Stimulated activated CD4-positive, alpha-beta T cell treated with anti-CD3 and anti-CD28 coated beads, Interleukin-15, amount 100 ng/mL, for 1 hour (primary cell): ENCODE measurements at places on chromosomes 4 and X.
A peak's percentile ranks its signal among the peaks of the same experiment; 100 is the strongest.

DNA sequence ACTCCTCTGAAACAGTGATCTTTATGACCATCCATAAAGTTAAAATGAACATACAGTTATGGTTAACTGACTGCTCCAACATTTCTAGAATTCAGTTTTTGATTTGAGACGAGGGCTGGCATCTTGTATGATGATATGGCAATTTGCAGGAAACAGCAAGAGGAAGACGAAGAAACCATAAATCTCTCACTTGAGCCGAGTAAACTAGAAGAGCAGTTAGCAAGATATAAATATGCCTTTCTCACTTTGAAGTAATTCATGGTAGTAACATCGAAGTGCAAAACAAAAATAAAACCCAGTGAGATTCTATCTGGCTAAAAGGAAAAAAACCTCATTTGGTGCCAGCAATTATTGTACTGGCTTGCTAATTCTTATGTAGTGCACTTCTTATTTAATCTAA, 139.0 kb upstream of the SPRY1 start:
- DNase-seq, result no peak

DNA sequence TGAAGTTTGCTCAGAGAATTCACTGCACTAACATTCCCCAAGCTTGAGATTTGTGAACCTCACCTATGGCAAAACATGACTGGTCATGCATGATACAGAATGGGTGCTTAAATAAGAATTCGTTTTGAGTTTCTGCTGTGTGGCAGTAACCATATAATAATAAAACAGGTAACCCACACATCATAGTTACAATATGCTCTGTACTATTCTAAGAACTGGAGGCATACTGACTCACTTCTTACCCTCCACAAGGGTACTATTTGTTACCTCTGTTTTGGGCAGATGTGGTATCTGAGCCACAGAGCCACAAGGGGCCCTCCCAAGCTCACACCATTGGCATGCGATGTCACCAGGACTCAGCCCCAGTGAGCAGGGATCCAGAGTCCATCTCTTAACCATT, 17.6 kb downstream of the SLC2A9 start:
- DNase-seq, result no peak

DNA sequence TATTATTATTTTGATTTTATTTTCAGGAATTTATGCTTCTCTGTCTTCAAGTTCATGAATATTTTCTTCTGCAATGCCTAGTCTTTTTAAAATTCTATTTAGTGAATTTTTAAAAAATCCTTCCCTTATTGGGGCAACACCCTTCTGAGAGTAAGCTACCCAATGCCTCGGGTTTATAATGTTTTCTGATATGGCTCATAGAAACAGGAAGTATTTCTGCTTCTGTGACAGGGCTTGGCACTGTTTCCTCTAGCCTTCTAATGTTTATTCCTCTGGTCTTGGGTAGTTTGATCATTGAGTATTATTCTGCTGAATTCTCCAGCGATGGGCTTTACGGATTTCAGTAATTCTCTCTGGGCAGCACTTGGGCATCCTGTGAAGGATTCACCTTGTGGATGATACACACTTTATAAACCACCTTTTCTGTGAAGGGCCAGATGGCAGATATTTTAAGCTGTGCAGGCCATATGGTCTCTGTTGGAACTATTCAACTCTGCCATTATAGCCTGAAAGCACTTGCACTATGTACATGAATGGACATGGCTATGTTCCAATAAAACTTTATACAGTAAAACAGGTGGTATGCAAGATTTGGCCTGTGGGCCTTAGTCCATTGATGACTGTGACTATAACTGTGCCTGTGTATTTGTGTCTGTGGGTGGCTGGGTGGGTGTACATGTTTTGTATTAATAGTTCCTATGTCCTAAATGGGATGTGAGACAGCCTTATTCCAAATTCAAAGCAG, 95.9 kb upstream of the FAT1 start:
- DNase-seq, result no peak

DNA sequence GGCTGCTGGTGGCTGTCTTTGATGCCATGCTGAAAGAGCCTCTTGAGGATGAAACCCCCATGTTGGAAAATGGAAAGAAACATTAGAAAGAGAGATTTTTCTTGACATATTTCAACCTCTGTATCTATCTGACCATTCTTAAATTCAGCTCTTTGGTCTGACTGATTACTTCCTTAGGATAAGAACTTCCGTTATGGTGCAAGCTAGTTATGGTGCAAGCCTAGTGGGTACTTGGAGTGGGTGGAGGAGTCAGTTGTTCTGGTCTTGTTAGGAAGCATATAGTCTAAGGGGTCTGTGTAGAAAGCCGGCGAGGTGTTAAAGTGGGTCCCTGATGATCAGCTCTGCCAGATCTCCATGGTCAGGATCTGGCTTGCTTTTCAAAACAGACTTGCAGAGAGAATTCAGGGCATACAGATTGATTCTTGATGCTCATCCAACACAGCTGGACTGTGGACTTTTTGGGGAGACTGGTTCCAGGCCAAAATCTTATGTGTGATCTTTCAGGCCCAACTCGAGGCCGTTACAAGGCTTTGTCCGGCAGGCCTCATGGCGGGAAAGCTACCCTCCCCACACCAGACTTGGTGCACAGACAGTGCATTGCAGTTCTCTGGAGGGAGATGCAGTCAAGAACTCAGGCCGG, 82.8 kb upstream of the BOD1L1 start:
- no peak for DNase-seq

- no peak for DNase-seq
Observed at GRCh38 chr4:135934026-135934425, 1598.3 kb downstream of the PCDH18 start.

GRCh38 chrX:72094894-72095293, 36.8 kb downstream of the RTL5 start:
- peak; percentile 26 for DNase-seq

- DNase-seq, result no peak
Observed at GRCh38 chr4:10866666-10867065, 182.1 kb upstream of the CLNK start.

DNA sequence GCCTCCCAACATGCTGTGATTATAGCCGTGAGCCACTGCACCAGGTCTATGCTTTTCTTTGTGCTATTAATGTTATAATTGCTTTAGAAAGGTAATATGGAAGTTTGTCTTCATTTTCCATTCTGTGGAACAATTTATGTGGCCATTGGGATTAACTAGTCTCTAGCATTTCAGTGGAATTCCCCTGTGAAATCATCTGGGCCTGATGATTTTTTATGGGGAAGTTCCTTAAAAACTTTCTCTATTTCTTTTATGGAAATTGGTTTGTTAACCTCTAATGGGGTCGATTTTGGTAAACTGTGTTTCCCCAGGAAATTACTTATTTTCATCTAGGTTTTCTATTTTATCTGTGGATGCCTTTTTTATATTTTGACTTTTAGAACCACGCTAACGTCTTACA, 11.3 kb downstream of the TIMP1 start:
- no peak for DNase-seq

GRCh38 chr4:113436360-113436759, 325.2 kb downstream of the CAMK2D start:
- no peak for DNase-seq

DNA sequence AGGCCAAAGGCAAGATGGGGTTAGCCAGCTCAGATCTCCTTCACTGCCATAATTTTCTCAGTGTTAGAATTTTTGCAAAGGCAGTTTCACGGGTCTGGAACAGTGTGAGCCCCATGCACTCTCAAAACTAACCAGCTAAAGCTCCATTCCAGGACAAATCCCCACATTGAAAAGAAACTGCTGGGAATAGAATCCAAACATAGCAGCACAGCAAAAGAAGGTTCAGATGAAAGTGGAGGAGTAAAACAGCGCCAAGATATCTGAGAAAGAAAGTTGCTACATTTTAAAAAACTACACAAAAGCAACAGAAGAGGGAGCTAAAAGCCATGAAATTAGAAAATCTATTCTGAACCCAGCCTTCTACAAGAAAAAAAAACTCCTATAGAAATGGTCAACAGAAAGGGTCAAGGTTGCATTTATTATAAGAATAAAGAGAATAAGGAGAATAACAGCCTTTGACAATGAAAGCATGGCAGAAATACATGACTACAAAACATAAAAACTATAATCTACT, 39.6 kb upstream of the SLC7A3 start:
- no peak for DNase-seq

DNA sequence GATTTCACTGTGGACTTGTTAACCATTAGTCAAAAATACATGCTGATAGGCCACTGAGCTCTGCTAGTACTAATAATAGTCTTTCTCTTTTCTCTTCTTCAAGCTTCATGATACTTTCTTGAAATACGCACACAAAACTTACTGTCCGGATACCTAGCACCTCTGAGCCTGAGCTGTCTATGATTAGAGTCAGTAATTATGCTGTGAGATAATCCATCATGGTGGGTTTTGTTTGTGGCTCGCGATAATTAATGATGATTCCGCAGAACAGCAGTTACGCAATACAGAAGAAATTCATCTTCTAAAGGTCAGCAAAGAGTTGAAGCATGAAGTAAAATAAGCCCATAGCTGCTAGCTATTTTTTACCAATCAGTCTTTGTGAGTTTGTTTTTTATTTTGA, 511.5 kb upstream of the GALNT7 start:
- no peak for DNase-seq

GRCh38 chr4:44150091-44150576, 298.5 kb downstream of the KCTD8 start:
- DNase-seq, result no peak

GRCh38 chr4:40613456-40613855, 16.2 kb downstream of the RBM47 start:
- no peak for DNase-seq

- no peak for DNase-seq
Observed at GRCh38 chrX:137563681-137564651, 2.0 kb upstream of the ZIC3 start.

DNA sequence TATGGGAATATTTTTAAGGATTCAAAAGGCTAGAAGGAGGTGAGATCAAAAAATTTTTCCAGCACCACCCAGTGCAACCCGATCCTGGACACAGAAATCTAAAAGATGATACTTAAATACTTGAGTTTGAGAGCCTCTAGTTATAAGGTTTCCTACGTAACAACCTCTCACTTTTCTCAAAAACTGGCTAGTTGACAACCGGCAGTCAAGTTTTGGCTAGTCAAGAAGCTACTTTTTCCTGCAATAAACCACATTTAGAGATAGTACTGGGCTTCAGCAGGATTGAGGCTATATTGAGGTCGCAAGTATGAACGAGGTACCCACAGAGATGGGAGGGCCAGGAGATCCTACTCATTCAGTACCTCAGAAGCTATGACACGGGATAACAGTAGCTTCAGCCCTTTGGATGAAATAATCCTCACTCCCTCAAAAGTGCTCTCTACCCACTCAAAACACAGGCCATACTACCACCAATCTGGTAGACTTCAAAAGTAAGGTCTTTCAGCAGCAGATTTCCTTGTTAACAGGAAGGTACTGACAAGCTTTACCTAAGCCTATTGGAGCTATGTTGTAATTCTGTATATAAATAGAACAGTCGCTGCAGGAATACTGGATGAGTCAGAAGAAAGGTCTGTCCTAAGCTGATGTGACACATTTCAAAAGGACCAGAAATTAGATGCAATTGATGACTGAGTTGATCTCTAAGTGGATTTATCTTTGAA, 1.5 kb upstream of the TSPAN5 start:
- DNase-seq, result no peak

DNA sequence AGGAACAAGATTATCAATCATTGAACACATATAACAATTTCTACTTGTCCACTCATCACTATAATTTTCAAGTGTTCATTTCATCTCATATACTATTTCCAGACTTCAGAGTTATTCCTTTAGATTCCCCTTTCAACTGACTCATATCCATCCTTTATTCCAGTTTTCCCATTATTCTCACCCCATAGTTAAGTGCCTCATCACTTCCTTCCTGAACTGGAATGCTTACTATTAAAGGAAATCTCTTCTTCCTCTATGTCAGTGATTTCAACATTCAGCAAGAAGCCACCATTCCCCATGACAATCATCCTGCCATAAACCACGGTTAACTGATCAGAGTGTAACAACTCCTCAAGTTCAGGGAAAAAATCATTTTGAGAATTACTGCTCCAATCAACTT, 198.9 kb downstream of the FBXO8 start:
- no peak for DNase-seq

- no peak for DNase-seq
Observed at GRCh38 chr4:102388611-102389010, 43.3 kb upstream of the SLC39A8 start.

DNA sequence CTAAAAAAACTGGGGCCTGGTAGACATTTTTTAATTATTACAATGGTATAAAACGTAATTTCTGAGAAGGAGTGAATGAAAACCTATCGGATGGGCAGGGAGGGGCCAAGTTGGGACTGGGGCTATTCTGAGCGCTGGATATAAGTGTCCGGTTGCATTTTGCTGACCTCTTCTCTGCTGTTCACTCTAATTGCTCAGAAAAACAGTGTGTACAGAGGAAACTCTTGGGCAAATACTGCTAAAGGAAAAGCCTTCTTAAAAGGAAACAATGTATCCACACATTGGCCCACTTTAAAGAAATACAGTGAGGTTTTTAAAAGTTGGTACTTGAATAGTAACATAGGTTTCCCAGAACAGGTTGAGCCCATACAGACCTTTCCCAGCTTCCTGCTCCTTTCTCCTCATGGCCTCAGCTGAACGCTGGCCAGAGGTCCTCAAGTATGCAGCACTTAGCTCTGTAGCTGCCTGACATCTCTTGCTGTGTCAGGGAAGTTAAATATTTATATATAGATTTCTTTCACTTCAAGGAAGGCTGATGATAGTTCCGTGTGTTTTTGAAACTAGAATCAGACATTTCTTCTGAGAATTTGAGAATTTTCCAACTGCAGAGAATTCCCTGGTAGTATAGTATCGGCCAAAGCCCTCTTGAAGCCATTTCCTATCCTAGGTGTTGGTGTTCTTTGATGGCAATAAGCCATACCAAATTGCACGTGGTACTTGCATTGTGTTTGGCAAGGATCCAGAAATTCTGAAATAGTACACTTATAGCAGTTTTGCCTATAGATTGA, 97.1 kb upstream of the SLC4A4 start:
- no peak for DNase-seq

DNA sequence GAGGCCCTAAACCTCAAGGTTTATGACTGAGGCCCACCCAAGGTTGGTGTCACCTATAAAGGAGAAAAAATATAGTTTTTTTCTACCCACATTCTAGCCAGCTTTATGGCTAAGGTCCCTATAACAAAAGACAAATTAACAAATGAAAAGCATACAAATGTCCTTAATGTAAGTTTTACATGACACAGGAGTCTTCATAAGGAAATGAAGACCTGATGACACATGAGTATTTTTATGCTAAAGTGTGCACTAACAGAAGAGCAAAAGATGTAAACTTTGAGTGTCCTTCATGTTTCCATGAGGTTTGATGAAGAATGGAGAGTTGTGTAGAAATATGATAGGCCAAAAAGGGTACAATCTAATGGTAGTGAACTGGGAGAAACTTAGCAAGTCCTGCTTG, 114.7 kb upstream of the INTU start:
- DNase-seq, result no peak

- DNase-seq, result no peak
Observed at GRCh38 chrX:84479086-84479485, 23.2 kb downstream of the HDX start.

DNA sequence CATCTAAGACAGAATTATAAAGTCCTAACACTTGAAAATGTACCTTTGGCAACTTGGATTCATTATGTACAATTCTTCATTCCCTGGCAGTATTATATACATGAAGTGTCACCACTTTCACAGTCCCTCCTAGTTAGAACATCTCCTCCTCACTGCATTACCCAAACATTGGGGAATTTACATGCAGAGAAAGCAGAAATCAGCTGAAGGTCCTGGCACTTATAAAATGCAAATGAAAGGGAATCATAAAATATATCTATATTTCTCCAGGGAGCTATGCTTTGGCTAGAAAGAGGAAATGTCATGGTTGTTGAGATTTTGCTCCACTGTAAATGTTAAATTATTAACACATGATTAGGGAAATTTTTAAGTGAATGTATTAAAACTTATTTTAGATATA, 835.6 kb upstream of the SLIT2 start:
- DNase-seq, result no peak

GRCh38 chr4:41009411-41009810, 204.9 kb downstream of the APBB2 start:
- no peak for DNase-seq
